ENCODE measurements at places on chromosomes 7 and 10.

- DNase-seq = no peak
Observed at GRCh38 chr7:101879565-101879964, 62.1 kb downstream of the CUX1 start.

GRCh38 chr10:103044942-103045489 lies 126.9 kb downstream of the CNNM2 start:
- no peak for DNase-seq

DNA sequence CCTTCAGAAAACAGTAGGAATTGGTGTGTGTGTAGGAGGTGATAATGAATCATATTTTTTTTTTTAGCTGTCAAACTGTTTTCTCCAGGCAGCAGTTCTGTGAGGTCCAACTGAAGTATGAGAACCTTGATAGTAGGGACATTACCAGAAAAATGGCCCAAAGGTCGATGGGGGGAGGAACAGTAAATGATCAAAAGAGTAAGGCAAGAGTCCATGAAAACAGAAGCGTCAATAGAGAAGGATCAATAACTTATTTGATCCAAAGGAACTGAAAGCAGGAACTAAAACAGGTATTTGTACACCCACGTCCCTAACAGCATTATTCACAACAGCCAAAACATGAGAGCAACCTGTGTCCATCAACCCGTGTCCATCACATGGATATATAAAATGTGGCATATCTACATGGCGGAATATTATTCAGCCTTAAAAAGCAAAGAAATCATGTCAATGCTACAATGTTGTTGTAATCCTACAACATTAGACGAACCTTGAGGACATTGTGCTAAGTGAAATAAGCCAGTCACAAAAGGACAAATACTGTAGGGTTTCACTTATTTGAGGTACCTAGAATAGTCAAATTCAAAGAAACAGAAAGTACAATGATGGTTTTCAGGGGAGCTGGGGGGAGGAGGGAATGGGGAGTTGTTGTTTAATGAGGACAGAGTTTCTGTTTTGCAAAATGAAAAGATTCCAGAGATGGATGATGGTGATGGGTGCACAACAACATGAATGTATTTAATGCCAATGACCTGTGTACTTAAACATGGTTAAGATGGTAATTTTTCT lies 214.0 kb upstream of the KLF14 start:
- no peak for DNase-seq

DNA sequence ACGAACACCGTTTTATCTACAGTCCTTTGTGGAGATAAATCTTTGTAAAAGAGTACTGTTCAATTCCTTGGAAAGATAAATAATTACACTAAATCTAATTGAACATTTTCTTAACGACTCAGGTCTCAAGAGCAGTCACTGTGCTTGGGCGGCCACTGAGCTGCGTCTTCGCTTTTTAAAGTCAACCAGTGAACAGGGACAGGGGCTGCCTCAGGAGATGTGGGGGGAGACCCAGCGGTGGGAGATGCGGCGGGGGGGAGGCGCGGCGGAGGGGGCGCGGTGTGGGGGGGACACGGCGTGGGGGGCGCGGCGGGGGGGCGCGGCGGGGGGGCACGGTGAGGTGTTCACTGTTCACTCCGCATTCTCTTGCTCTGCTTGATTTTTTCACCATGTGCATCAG lies 39.8 kb downstream of the CAMK2B start:
- DNase-seq = no peak

- no peak for DNase-seq
Observed at GRCh38 chr7:106281585-106282318, 3.0 kb downstream of the NAMPT start.

DNA sequence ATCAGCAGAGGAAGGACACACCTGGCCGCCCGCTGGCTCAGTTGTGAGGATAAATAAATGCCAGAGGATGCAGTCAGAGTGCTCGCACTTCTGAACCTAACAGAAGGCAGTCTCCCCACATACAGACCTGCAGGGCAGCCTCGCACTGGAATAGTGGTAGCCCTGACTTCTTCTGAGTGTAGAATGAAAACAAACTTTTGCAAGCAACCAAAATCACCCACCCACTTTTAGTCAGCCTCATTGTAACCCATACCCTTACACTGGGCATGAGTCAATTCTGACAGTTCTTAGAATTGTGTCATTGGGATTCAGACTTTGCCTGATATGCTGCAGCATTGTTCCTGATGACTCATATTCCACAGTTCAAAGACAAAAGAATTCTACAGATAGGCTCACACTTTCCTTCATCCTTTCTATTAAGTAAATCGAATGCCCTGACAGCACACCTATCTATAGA lies 167.0 kb upstream of the CDK1 start:
- DNase-seq = peak; percentile 16

DNA sequence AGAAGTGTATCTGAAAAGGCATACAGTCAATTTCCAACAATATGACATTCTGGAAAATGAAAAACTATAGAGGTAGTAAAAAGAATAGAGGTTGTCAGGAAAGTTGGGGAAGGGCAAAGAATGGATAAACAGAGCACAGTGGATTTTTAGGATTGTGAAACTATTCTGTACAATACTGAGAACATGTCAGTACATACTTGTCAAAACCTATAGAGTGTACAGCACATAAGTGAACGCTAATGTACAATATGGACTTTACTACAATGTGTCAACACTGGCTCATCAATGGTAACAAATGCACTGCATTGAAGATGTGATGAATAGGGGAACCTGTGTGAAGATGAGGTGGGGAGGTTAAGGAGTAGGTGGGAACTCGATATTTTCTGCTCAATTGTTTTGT lies 483.0 kb upstream of the PFKP start:
- no peak for DNase-seq

- DNase-seq = no peak
Observed at GRCh38 chr7:70714506-70715038, 417.4 kb upstream of the GALNT17 start.

GRCh38 chr10:69898524-69898923 lies 96.8 kb downstream of the COL13A1 start:
- DNase-seq = no peak

DNA sequence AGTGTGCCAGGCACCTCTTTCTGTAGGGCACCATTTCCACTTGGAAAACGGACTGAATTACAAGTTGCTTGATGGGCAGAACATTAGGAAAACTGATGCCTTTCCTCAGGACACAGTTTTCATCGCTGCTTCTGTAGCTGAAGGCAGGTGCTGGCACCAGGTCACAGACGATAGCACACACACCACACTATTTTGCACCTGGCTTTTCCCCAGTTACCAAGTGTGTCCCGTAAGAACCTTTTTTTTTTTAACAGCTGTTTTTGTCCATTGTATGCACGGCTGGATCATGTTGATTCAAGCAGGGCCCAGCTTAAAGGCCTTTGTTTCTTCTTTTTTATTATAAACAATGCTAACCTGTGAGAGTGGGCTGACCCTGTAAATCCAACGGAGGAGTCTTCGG lies 1.3 kb upstream of the GET4 start:
- DNase-seq = no peak

- DNase-seq = no peak
Observed at GRCh38 chr7:41540601-41541000, 162.3 kb downstream of the INHBA start.

GRCh38 chr7:34362621-34363020 lies 295.4 kb upstream of the NPSR1 start:
- DNase-seq = peak; percentile 18

DNA sequence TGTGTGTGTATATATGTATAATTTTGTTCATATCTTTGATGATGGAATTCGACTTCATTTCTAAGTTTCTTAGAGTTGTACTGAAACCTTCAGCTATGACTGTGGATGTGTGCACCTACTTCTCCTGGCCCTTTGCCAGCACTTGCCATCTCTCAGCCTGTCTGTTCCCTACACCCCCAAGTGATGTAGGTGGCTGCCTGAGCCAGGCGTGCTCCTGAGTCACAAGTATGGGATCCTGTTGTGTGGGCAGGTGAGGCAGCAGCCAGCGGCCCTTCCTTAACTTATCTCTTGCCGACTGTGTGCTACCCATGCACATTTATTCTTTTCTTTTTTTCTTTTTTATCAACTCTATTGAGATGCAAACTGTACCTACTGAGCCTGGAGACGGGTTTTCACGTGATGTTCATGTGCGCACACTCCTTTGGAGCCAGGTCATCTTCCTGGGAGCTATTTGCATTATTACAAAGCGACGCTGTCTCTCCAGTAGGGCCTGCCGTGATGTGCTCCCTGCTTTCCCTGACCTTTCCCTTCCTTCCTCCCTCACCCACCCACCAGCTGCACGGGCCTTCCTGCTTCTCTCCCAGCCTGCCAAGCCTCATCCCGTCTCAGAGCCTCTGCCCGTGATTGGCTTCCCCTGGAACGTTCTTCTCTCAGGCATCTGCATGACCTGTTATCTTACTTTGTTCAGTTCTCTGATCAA lies 31.3 kb upstream of the GALNT11 start:
- DNase-seq = peak; percentile 22

- DNase-seq = peak; percentile 81
Observed at GRCh38 chr10:17454161-17455014, at the start of gene ST8SIA6. ST8SIA6 (minus strand) TSS chr10:17454595; CDS start chr10:17454255, 340 bp downstream.

Measured in iPS-NIHi11 (cell line).